LHCN-M2 (cell line): ENCODE measurements at places on chromosomes 2 and 18. TPM values are rescaled to one million over a fixed set of nuclear protein-coding genes. Genes with fewer than 3 reads are reported as not detected.
A peak's percentile ranks its signal among the peaks of the same experiment; 100 is the strongest.

Gene MC5R
- total RNA-seq, result not detected in 2 replicates

Gene IL1R2
- 0.26 TPM in 1 of 2 replicates, not detected in the other for total RNA-seq

Gene REG3G
- total RNA-seq, result not detected in 2 replicates

Gene LTBP1
- total RNA-seq, result 79.2 and 89.4 TPM in 2 replicates

Gene C1QL2
- total RNA-seq, result not detected in 2 replicates

Gene FIGN
- 3.7 and 5.4 TPM in 2 replicates for total RNA-seq

Gene CHRNA1
- 541 and 762 TPM in 2 replicates for total RNA-seq

Gene SLC4A3
- total RNA-seq, result 2.8 and 2.9 TPM in 2 replicates

Gene LYPD6
- 14.0 and 16.6 TPM in 2 replicates for total RNA-seq

Gene ADAM23
- 3.1 and 6.8 TPM in 2 replicates for total RNA-seq

Gene STPG4
- total RNA-seq, result 0.17 and 0.19 TPM in 2 replicates

- no peak for DNase-seq
Measured at GRCh38 chr2:52704251-52704650, 1063.4 kb upstream of the CHAC2 start.

GRCh38 chr18:29104671-29105070 lies 927.7 kb upstream of the CDH2 start:
- DNase-seq, result no peak

GRCh38 chr18:39841482-39842365 lies 2113.3 kb upstream of the PIK3C3 start:
- peak; percentile 66 for DNase-seq

DNA sequence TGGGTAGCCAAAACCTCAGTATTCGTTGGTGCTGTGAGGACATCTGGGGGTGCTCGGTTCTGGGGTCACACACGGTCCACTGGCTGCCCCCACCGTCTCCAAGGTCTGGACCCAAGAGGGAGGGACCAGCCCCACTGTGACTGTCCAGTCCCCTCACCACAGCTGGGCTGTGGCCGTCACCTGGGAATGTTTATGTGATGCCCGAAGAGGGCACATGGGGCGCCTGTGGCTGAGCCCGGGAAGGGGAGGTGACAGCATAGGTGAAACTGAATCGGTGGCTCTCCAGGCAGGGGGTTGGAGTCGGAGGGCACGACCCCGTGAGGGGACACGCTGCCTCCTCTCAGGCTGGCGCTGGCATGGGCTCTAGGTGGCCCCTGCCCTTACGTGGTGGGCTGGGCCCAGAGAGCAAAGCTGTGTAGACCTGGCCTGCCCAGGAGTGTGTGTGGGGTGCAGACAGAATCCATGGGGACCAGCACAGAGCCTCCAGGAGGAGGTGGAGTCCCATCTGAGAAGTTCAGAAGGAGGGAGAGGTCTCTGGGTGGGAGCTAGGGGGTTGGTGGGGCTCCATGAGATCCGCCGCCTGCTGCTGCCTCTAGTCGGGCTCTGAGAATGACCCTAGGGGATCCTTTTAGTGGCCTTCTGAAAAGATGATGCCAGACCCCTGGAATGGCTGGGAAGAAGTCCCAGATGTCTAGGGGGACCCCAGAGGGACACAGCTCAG lies 1.8 kb downstream of the BOK start:
- DNase-seq, result no peak

DNA sequence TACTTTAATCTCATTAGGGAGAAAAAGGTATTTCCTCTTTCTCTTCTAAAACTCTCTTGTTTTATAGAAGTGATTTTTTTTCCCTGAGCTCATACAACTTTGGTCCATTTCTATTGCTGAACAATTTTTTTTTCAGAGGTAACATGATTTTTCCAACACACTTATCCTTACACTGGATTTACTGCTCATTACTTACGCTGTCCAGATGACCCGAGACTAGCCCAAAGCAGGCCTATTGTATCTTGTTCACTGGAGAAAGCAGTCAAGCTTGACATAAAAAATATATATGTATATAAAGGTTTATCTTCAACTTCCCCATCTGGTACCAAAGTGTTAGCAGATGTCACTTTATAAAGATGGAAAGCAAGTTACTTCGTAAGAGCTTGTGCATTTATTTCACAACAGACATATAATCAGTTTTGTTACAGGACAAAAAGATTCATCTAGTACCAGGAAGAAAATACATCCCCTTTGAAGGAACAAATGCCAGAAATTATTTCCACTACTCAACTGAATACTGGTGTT lies 70.4 kb upstream of the KIDINS220 start:
- no peak for DNase-seq

DNA sequence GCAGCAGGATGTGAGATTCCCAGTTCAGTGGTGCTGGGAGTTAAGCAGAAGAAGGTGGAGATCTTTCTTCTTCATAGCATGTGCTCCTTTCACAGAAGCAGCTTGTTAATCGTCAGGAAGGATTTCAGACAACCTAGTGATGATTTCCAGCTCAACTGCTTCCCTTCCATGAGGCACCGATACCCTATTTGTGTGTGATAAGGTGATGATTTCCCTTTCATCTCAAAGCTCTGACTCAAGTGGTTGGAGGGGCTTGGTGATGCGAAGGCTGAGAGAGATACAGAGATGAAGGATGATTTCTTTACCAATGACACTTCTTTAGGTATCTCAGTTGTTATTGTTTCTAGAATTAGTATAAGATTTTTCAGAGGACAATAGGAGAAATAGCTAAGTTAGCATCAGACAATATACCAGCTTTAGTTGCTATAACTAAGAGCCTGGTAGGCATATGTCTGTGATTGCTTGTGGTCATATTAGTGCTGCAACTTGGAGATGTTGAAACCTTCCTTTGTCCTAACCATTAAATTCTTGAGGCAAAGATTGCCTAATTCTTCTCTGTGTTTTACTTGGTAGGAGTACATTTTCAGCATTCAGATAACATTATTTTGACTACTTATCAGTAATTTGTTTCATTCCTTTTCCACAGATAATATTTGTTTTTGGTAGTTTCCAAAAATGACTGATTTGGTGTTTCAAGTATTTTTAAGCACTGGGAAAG lies 111.3 kb downstream of the PLCL1 start:
- DNase-seq, result peak; percentile 56

DNA sequence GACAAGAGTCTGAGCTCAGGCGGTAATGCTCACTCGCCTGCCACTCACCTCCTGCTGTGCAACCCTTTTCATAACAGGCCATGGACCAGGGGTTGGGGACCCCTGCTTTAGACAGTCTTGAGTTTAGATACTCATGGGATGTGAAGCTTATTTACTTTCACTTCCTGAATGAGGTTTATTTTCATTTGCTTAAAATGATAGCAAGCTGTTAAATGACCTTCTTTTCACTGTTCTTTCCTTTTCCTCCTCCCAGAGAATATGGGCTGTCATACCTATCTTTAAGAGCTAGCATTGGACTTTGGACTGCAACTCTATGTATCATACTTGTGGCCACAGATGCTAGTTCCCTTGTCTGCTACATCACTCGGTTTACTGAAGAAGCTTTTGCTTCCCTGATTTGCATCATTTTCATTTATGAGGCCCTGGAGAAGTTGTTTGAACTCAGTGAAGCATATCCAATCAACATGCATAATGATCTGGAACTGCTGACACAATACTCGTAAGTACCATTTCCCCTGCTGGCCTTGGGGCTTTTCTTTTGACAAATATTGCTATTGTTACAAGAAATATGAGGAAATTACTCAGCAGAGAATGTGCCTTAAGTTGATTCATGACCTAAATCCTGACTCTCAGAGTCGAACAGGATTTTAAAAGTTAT lies 168.5 kb downstream of the DPP4 start:
- peak; percentile 61 for DNase-seq

DNA sequence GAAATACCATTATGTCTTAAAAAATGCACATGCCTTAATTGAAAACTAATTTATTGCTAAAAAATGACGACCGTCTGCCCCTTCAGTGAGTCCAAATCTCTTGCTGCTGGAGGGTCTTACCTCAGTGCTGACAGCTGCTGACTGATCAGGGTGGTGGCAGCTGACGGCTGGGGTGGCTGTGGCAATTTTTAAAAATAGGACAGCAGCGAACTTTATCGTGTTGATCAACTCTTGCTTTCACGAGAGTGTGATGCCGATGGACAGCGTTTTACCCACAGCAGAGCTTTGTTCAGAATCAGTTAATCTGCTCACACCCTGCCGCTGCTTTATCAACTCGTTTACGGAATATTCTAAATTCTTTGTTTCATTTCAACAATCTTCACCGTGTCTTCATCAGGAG lies 21.2 kb upstream of the CTDP1 start:
- DNase-seq, result no peak

DNA sequence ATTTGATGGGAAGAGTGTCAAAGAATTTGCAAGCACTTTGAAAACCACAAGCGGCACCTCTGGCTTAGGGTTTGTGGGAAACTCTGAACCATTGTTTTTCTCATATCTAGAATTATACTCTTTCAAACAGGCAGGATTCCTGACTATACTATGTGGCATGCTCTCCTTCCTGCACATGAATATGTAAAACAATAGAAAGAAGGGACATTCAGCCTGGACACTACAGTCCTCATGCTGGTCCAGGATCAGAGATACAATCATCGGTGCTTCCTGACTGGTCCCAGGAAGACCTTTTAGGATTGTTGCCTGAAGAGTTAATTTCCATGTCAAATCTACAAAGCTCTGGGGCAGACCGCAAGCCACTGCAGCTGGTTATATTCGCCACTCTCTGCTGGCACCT lies 55.7 kb upstream of the RASGRP3 start:
- no peak for DNase-seq

GRCh38 chr2:222305516-222306392 lies 7.0 kb upstream of the PAX3 start:
- no peak for DNase-seq

DNA sequence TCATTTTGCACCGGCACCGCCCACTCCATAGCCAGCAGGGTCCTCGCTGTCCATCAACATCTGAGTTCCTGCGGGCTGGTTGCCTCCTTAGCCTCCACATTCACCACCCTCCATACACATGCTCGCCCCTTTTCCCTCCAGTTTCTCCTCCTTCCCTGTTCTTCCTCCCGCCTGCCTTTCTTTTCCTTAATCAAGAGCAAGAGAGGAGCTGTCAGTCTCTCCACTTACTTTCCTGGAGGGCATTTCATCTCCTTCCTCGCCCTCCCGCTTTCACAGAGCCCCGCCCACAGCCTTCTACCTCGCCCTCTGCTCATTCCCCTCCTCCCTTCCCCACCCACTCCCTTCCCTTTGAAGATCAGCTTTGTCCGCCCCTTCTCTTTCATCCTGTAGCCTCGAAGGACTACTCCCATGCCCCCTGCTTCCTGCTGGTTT lies 13.8 kb upstream of the ZBTB7C start:
- DNase-seq, result no peak

DNA sequence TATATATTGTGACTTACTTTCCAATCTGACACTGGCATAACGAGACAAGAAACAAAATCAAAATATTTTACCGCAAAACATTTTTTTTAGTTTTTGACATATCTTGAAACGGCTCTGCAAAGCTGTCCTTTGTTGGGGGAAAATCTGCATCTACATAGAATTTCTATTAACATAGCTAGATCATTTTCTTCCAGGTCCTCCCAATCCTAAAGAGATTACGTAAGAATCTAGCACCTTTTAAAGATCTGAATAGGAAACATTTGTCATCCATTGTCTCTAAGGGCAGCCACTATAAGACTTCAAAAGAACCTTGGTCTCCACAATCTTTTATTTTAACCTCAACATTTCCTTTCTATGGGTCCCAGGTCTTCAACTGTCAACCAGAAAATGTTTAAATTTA lies 1.2 kb upstream of the MFF start:
- no peak for DNase-seq

- no peak for DNase-seq
Measured at GRCh38 chr2:216934623-216935022, 74.8 kb upstream of the TNP1 start.

DNA sequence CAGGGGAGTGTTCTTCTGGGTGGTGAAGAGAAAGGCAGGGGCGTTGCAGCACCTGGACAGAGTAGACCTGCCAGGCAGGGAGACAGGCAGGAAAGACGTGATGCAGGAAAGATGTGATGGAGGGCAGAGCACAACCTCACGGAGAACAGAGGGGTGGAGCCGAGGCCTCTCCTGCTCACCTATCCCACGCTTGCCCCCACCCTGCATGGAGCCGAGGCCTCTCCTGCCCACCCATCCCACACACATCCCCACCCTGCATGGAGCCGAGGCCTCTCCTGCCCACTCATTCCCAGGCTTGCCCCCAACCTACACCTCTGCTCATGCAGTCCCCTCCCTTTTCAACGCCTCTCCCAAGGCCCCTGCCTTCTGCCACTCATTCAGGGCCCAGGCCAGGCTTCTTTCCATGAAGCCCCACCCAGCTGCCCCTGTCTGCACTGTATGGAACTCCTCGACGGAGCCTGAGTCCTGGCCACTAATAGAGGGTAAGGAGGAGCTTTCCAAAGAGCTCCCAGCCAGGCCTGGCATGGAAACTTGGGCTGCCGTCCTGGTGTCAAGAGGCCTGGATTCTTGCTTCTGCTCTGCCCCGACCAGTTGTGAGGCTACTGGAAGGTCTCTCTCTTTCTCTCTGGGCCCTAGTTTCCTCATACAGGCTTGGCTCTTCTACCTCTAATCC lies 32.0 kb upstream of the LOXHD1 start:
- no peak for DNase-seq

GRCh38 chr2:152453129-152453911 lies 118.3 kb downstream of the FMNL2 start:
- no peak for DNase-seq

DNA sequence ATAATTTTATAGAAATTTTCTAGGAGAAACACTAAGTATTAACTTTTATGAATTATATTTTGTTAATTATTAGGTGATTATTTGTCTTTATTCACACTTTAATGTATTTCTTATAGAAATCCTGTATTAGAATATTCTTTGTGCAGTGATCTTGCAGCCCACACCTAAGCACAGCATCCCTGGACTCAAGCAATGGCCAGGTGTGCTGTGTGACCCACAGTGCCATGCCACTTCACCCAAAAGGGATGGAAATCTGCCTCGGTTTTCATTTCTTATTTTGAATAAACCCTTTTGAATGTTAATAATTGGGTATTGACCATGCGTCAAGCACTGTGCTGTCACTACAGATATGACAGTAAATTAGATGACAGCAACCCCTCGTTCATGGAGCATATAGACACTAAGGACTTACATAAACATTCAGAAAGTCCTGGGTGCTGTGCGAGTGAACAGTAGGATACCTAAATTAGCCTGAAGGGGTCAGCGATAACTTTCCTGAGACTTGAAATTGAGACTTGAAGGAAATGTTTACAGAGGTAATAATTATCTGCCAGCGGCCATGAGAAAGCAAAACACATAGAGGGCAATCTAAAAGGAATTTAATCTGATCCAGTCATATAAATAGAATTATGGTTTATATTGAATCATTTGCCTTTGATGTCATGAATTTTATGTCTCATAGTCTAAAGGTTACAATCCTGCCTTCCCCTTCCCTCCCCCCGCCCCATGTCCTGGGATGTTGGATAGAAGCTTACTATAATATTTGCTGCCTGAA lies 52.7 kb upstream of the CALCRL start:
- peak; percentile 72 for DNase-seq

GRCh38 chr2:238216651-238217184 lies 13.2 kb upstream of the ILKAP start:
- no peak for DNase-seq

DNA sequence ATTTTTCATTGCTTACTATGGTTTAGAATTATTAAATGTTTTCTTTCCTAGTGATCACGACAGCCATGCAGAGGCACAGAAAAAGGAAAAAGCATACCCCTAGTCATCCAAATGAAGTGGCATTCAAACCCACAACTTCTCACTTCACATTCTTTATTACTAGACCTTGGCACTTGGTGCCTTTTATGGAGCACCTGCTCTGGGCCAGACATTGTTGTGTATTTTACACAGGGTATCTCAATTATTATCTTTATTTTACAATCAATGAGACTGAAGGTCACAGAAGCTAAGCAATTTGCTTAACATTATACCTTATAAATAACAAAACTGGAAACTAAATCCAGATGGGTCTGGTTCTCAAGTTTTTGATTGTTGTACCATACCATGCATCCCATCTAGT lies 235.3 kb downstream of the LRATD1 start:
- no peak for DNase-seq
